Gastroesophageal sphincter (tissue), 4 donors: ENCODE measurements at places on chromosomes 7 and 10. TPM values are rescaled to one million over a fixed set of nuclear protein-coding genes. Genes with fewer than 3 reads are reported as not detected.

The LIPM gene
- not detected for total RNA-seq

The UPK3B gene
- total RNA-seq = not detected

The SUGCT gene
- 11.8 TPM for total RNA-seq

The ZNF12 gene
- total RNA-seq = 25.3 TPM

The MYO3A gene
- total RNA-seq = not detected

The DNAJB9 gene
- total RNA-seq = 31.2 TPM

The CUZD1 gene
- total RNA-seq = 0.31 TPM

The KIAA1217 gene
- 15.3 TPM for total RNA-seq

The C10orf62 gene
- not detected for total RNA-seq

- ATAC-seq = no peak
Observed at GRCh38 chr10:124600051-124600880, 138.6 kb downstream of the LHPP start.

DNA sequence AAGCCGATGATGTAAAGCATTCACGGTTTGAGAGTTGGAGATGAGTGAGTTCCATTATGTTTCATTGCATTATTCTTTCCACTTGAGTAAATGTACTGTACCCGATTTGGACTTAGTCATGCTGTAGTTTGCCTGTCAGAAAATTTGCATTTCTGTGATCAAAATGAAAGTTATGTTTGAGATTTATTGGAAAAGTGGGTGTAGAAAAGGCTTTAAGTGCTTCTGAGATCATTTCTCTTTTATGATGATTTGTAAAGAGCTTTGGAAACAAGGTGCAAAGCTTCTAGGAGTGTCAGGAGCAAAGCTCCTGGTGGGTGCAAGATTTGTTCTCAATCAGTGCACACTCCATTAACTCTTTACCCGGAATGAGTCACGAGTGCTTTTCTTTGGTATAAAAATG lies 204.1 kb upstream of the POM121L12 start:
- ATAC-seq = no peak

DNA sequence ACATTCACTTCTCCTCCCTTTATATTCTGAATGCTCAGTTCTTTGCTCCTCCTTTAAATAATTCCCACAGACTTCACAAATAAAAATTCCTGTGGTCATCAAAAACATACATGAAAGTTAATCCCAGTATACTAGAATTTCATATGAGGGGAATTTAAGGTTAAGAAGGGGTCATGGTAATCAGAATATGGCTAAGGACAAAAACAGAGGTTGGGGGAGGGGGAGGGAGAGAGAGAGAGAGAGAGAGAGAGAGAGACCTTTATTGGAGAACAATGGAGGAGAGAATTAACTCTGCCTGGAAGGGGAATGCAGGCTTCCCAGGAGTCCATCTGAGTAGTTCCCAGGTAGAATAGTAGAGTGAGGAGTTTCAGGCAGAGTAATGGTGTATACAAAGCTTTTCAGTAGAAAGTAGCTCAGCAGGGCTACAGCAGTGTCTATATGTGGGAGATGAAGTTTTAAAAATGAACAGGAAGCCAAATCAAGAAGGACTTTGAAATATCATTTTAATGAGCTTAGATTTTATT lies 5.2 kb upstream of the CUBN start:
- ATAC-seq = no peak

DNA sequence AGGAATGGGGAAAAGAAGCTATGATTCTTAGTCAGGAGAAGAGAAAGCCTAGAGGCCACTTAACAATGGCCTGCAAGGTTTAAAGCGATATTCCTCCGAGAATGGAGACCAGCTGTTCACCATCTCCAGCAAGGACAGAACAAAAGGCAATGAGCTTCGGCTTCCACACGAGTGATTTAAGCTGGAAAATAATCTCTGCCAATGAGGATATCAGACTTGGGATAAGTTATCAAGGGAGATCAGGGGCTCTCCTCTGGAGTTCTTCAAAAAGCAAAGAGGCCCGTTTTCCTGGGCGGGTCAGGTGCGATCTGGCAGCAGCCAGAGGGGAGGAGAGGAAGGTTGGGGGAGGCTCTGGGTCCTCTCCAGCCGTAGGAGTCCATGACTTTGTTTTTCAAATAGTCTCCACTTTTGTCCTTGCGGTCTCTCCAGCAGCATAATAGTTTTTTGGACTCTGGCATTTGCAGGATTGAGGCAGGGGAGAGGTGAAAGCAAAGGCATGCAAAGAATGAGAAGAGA lies 211.3 kb downstream of the SKIDA1 start:
- ATAC-seq = no peak

GRCh38 chr10:73232887-73233286 lies 14.2 kb downstream of the DNAJC9 start:
- ATAC-seq = no peak

- ATAC-seq = no peak
Observed at GRCh38 chr10:120727001-120727400, 124.2 kb upstream of the WDR11 start.

- ATAC-seq = no peak
Observed at GRCh38 chr10:9792181-9792580, 1225.5 kb upstream of the CELF2 start.

- peak; percentile 73 for ATAC-seq
Observed at GRCh38 chr7:11458736-11459483, 373.1 kb downstream of the THSD7A start.

DNA sequence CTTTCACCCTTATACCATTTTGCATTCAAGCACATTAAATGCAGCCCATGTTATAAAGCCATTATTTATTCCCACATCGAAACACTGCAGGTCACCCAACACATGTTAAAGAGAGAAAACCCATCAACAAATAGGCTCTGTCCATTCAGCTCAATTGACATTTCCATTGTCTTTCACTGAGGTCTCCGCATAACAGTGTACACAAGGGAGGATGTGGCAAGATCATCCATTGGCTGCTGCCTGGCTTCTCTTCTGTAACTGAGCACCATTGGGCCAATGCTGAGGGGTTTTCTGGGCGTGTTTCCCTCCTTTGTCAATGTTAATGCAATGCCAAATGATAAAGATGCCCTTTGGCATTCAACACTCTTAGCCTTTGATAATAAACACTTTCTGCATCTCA lies 278.1 kb upstream of the SP4 start:
- no peak for ATAC-seq

DNA sequence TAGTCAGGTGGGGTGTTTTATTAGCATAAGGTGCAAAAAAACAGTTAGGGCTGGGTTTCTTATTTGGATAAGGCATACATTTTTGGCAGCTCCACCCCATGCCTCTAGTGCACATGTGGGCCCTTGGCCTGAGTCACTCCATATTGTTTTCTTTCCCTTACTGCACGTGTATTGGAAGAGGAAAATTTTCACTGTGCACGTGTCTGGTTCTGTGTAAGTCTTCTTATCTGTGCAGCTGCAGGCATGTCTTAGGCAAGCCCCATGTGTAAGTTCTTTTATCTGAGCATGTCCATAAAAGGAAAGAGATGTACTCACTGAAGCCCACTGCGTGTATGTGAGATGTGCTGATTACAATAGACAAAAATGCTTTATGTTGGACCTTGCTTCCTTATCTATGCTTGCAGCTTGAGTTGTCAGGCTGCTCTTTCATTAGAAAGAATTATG lies 540.3 kb upstream of the IGFBP3 start:
- ATAC-seq = no peak

DNA sequence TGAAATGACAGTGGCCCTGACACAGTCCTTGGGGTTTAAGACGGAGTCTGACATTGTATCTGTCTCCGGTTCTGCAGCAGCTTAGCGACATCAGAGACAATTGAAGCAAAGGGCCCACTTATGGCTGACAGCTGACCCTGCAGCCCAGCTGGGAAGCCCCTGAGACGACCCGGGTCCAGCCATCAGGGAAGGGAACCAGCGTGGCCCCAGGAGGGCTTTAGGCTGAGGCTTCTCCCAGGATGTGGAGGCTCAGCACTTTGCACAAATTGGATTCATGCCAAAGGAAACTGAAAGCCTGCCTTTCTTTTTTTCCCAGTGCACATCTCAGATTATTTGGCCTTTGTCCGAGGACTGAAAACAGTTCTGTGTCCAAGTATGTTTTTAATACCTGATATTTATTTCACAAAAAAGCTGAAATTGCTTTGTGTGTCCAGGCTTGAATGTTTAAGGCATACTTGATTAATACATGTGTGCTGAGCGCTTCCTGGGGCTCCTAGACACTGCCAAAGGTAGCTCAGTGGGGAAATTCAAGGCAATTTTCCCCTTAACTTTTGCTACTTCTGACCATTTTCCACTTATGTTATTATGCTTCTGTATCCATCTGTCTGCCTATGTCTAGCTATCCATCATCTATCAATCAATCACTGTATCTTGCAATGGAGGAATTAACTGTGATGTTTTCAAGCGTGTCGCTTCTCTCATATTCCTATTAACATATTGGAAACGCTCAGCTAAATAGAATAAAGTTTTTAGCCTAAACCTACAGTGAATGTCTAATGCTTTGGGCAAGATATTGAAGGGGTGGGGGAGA lies 34.8 kb downstream of the KLF6 start:
- peak; percentile 42 for ATAC-seq

GRCh38 chr10:22370320-22370719 lies 25.0 kb downstream of the SPAG6 start:
- no peak for ATAC-seq

DNA sequence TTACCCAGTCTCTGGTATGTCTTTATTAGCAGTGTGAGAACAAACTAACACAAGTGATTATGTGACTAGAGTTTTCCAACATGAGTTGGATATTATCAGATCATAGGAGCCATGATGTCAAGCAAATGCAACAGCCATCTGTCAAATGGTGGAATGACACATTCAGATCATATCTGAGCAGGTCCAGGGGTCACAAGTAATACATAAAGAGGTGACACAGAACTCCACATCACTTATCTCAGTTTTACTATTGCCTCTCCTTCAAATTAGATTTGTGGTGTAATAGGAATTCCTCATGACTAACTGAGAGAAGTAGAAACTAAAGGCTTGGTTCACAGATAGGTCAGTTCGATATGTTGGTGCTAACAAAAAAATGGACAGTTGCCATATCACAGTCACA lies 12.2 kb upstream of the SAMD9L start:
- ATAC-seq = no peak

- no peak for ATAC-seq
Observed at GRCh38 chr10:27527666-27528295, 23.7 kb downstream of the RAB18 start.

DNA sequence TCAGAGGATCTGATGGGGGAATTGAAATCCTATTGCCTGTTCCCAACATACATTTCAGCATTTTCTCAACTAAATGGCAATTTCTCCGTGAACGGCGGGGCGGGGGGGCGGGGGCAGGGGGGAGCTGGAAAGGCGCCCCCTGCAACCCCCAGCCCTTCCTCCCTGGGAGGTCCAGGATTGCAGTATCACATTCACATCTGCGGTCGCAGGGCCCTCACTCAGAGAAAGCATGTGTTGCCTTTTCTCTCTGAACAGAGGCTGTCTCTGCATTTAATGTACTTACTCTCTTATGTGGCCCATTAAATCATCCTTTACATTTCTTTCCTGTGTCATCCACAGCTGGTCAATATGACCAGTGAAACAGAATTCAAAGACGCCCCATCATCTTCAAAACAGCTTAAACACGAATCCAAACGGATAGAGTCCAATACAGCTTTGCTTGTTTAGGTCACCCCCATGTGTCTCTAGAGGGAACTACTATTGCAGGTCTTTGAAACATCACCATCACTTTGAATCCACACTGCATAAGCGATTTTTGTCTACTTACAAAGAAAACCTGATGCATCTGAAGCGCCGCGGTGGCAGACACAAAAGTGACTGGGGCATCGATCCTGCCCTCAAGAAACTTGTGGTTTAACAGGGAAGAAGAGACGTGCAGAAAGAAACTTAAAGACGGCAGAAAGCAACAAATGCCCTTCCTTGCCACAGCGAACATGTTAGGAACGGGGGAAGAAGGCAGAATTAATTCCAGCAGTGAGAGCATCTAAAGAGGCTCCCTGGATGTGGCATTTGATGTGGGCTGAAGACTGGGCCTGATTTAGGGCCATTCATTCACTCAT lies 17.0 kb upstream of the ECHDC3 start:
- no peak for ATAC-seq

DNA sequence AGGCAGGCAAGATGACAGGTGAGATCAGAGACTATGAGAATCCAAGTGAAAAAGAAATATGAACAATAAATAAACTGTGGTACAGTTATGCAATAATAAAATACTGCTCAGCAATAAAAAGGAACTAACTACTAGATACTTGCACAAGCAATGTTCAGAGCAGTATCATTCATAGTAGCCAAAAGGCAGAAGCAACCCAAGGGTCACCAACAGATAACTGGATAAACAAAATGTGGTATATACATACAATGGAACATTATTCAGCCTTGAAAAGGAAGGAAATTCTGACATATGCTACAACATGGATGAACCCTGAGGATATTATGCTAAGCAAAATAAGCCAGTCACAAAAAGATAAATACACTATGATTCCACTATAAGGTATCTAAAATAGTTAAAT lies 76.9 kb upstream of the KCNIP2 start:
- ATAC-seq = no peak
